ENCODE measurements at places on chromosomes 5 and 9.

DNA sequence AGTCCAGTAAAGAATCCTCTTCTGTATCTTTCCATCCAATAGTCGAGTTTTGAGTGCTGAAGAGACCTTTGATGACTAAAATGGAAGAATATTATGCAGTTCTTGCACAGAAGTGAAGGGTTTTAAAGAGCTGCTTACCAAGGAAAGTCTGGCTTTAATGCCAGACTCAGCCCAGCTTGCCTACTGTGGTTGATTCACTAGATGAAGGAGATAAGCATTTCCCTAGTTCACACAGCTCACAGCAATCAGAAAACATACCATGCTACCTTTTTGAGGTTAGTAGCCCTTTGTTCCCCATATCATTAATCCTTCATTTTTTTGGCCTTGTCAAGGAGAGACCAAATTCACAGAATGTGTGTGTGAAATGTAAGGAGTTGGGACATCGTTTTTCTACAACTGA, 15.3 kb downstream of the IFNA5 start:
- DNase-seq, result no peak

DNA sequence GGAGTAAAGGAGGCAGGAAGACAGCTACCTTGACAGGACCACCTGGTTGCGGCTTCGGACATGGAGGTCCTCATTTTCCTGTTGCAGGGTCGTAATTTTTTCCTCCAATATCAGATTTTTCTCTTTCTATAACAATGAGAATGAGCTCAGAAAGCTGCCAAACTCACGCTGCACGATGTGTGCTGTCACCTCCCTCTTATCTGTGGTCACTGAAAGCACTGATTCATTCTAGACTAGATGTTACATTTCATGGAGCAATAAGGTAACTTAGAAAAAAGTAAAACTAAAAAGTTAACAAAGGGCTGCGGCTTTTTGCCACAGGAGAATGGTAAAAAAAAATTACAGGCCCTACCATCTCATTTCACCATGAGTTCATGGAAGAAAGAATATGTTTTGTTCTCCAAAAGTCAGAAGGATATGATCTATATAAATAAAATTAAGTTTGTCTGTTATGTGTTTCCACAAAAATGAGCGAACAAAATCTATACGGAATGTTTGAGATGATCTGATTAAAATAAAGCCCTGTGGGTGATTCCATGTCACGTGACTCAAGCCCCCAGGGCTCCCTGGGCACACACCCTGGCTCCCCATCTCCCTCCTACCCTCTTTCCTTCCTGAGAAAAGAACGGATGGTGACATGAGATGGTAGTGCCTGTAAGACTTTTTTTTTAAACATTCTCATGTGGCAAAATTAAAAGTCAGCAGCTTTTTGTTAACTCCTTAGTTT, 26.9 kb upstream of the ANXA6 start:
- DNase-seq, result no peak

DNA sequence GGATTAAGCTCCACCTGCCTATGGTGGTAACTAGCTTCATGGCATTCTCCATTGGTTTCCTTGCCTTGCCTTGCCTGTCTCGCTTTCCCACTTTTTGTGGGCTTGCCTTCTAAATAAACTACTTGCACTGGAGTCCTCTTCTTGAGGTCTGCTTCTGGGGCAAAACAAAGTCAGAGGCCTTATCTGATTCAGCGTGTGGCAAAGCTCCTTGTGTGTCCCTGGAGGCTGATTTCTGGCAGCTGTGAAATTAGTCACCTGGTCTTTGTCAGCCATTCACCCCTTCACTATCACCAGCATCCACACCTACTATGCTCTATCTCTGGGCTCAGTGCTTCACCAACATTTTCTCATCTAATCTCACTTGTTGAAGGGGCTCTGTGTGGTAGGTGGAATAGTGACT, 176.2 kb downstream of the SEC61B start:
- DNase-seq, result no peak

DNA sequence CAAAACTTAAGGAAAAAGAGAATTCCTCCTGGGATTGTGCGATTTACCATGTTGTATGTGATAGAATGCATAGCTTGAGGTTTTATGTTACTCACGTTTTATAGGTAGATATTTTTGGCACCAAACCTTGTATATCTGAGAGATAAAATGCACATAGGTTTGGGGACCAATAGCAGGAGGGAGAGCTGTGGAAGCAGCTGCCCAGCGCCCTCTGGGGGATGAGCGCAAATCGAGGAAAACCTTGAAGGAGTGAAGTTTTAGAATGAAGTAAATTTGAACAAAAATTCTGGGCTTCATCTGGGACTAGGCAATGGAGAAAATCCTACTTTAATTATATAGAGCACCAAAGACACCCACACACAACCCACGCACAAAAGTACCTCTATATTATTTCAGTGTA, 197.0 kb downstream of the ADCY2 start:
- no peak for DNase-seq

GRCh38 chr5:65262096-65262495, 219.6 kb downstream of the ADAMTS6 start:
- DNase-seq, result peak; percentile 15

DNA sequence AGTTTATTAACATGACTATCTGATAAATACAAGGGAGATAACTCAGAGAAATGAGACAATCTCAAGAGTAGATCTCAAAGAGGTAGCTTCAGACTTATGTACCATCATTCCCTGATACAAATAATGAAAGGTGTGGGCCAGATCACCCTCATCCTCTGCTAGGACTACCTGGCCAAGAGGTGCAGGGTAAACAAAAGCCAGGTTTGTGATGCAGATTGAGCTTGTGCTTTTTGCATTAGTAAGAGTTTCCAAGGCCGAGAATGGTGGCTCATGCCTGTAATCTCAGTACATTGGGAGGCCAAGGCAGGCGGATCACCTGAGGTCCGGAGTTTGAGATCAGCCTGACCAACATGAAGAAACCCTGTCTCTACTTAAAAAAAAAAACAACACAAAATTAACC, 8.9 kb upstream of the SPIN1 start:
- DNase-seq, result no peak

- DNase-seq, result peak; percentile 61
These were observed 14.7 kb downstream of the MGAT1 start for GRCh38 chr5:180787711-180788431.

GRCh38 chr5:170223360-170223759, 9.4 kb upstream of the C5orf58 start:
- no peak for DNase-seq
